Right ventricle myocardium superior (tissue), 1 donor: ENCODE measurements at places on chromosomes 11 and 22.

GRCh38 chr11:43998308-43998707 lies 49.5 kb upstream of the ACCSL start:
- DNase-seq = no peak

- DNase-seq = no peak
Observed at GRCh38 chr22:29765905-29766631, 739 bp downstream of the ZMAT5 start.

DNA sequence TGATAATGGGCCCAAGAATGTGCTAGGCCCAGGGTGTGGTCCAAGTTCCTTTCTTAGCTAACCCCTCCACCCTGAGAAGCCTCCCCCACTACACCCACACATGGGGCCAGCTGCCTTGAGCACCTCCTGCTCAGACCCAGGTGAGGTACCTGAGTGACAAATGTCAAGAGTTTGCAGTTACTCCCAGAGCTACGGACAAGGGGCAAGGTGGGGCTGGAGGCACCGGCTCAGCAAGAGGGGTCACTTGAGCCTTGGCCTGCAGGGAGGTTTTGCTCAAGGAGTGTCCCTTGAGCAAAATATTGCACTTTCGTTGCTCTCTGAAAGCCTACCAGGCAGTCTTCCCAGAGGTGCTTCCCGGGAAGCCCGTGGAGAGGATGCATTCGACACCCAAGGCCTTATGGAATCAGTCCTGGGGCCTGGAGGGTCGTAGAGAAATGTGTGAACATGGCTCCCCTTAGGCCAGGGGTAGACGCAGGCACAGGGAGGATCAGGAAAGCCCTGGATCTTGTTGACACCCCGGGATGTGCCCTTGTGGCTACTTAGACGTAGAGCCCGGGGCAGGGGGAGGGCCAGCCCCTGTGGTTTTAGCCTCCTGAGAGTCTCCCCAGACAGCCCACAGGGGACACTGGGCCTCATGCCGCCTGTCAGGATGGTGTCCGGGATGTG lies 114.2 kb downstream of the KCNQ1 start:
- peak; percentile 9 for DNase-seq

DNA sequence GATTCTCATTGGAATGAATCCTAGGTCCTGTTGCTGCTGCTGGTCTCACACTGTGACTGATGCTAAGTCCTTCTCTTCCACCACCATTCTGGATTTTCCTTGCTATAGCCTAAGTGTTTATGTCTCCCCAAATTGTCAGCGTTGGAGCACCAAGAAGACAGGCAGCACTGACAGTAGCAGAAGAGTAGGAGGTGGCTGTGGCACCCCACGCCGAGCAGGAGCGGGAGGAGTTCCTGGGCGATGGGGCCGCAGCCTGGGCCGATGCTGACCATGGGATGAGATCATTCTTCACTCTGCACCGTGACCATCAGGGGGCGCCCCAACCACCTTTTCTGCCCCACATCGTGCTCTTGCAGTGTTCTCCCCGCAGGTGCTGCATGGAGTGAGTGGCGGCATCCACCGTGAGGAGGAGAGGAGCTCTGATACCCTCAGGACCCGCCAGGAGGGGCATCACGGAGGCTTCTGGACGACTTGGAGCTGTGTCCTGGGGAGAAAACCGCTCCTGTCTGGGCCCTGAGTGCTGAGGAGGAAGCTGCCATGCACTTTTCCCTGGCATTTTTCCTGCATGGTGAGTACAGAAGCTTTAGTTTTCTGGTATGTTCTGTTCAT lies 57.0 kb downstream of the LRRC74B start:
- peak; percentile 76 for DNase-seq

GRCh38 chr11:67265633-67266448 lies 432 bp upstream of the GRK2 start:
- DNase-seq = peak; percentile 90

GRCh38 chr22:21725956-21726649 lies 9.5 kb downstream of the YPEL1 start:
- peak; percentile 22 for DNase-seq

DNA sequence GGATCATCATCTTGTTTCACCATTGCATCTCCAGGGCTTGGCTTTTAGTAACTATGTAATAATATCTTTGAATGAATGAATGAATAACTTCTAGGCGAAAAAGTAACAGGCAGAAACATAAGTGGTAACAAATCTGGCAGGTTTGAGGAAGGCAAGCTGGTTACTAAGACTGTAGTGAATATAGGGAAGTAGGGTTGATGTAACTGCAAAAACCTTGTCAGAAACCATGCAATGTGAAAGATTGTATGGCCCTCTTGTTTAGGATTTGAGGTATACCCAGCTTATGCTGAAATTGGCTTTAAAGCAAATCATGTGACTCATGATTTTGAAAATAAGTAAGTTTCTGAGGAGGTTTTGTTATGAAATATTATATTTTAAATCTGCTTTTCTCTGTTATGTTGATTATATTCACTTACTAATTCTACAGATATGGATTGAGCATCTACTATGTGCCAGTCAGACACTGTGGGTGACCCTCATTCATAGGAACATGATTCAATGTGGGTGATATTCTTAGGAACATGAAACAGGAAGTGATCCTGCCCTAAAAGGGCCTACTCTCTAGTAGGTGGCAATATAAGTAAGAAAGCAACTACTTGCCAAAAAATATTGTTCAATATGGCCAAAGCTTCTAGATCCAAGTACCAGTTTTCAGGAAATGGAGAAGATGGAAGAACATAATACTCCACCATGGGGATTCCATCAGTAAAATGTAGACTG lies 115.5 kb upstream of the CCDC90B start:
- no peak for DNase-seq

DNA sequence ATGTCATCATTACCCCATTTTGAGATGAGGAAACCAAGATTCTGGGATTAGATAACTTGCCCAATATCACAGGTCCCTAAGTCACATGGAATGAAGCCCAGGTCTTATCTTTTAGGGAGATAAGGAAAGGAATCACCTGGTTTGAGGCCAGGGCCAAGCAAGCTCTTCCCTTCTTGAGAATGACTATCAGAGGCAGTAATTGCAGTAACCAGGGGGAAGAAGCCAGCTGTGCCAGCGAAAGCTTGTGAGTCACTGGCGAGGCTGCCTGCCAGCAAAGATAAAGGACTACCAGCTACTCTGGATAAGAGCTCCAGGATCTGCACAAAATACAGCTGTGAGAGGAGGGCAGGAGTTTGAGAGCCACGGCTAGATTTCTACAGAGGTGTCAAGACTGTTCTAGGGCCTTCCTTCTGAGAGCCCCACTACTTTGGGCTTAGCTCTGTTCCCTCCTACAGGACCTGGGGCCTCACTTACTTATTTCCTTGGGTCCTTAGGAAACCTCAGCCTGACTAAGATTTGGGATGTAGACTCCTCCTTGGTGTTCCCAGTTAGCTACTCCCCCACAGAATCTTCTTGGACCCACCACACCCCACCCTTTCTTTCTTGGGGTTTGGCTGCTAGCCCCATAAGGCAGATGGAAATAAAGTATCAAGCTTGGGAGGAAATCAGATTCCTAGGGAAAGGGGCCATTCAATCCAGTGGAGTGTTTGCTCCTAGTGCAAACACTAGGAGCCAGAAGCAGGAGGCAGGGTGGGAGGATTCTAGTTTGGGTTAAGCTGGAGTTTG lies 9.7 kb upstream of the CCKBR start:
- DNase-seq = peak; percentile 84

- DNase-seq = no peak
Observed at GRCh38 chr22:32932176-32932575, 126.0 kb downstream of the SYN3 start.

- no peak for DNase-seq
Observed at GRCh38 chr11:41954034-41954433, 494.6 kb upstream of the LRRC4C start.

DNA sequence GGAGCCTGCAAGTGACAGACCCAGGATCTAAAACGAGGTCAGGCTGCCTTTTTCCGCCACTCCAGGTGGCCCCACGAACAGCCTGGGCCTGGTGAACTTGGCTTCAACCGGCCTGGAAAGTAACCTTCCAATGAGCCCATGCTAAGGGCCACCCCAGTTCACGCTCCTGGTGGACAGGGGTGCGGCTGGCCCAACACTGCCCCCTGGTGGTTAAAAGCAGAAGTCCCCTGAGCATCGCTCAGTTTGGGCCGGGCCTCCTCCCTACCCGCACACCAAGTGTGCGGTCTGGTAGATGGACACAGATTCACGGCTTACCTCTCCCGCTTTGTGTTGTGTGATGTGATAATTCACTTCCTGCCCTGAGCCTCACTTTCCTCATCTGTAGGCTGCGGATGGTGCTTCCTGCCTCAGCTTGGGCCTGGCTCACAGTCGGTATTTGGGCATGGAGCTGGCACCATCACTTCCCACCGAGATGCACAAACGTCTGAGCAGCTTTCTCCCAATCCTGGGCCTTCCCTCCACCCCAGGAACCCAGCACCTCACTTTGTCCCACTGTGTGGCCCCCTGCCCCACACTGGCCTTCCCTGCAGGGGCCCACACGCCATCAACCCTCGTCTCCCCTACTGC lies 13.7 kb upstream of the SEC14L3 start:
- DNase-seq = peak; percentile 75

- no peak for DNase-seq
Observed at GRCh38 chr22:44002997-44003396, 21.1 kb upstream of the PARVB start.

GRCh38 chr22:49295465-49295743 lies 532.3 kb downstream of the BRD1 start:
- DNase-seq = no peak

DNA sequence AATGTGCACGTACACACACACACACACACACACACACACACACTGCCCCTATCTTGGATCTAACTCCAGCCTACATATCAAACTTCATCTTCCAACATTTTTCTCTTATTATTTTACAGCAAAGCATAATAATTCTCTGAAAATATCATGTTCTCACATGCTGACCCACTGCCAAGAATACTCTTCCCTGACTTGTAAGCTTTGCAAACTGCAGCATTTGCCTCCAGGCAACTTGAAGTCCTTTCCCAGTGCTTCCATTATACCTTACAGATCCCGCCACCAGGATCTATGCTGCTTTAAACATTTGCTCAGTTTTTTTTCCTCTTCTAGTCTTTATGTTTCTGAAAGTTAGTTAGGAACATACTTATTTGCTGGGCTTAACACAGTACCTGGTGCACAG lies 483.3 kb upstream of the ARHGAP42 start:
- no peak for DNase-seq

DNA sequence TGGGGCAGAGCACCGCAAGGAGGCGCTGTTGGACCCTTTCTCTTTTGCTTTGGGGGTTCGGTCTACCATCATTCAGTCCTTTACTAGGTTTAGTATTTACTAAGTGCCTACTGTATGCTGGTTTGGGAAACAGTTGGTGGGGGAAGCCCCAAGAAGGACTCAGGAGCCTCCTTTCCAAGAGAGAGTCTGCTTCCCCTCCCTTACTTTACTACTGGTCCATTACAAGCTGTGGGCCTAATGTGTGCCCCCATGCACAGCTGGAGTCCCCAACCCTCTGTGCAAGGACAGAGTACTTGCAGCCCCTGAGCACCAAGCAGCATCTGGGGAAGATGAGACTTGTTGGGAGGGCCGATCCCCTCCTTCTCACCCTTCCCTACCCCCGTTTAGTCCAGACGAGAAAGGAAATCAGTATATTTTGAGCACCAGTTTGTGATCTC lies 876 bp upstream of the UBE2L6 start:
- DNase-seq = no peak

DNA sequence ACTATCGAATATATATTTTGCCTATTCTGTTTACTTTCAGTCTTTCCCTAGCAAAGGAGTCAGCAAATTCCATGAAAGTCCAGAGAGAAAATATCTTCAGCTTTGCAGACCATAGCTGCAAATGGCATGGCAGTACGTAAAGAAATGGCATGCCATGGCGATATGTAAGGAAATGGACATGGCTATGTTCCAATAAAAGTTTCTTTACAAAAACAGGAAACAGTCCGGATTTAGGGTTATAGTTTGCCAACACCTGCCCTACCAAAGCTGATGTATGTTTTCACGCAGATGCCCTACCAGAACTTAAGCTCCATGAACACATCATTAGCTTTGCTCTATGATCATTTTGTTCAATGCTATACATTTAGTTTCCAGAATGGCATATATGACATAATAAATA lies 19.5 kb downstream of the KIAA0930 start:
- DNase-seq = no peak

- peak; percentile 16 for DNase-seq
Observed at GRCh38 chr11:70493891-70494290, 95.6 kb downstream of the CTTN start.

DNA sequence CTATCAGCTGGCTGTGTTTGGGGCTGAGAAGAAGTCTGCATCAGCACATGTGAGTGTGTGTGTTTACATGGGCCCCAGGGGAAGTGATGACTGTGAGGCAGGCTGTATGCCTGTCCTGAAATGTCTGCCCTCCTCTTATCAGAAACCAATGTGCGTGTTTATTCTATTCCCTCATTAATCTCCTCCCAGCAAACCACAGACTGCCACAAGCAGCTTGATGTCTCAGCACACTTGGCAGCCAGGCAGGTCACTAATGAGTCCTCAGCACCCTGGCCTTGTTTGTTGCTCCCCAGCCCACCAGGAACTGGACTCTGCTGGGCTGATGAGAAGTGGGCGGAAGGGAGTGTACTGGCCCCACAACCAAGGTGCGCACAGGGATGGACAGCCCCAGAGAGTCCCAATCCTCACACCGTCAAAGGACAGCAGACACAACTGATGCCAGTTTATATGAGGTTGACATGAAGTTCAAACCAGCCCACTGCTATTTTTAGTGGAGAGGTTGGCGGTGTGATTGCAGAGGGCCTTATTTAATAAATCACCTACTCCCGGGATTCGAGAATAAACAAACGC lies 225.8 kb downstream of the ETS1 start:
- DNase-seq = no peak

- DNase-seq = no peak
Observed at GRCh38 chr11:45907911-45908370, 870 bp upstream of the FREY1 start.

DNA sequence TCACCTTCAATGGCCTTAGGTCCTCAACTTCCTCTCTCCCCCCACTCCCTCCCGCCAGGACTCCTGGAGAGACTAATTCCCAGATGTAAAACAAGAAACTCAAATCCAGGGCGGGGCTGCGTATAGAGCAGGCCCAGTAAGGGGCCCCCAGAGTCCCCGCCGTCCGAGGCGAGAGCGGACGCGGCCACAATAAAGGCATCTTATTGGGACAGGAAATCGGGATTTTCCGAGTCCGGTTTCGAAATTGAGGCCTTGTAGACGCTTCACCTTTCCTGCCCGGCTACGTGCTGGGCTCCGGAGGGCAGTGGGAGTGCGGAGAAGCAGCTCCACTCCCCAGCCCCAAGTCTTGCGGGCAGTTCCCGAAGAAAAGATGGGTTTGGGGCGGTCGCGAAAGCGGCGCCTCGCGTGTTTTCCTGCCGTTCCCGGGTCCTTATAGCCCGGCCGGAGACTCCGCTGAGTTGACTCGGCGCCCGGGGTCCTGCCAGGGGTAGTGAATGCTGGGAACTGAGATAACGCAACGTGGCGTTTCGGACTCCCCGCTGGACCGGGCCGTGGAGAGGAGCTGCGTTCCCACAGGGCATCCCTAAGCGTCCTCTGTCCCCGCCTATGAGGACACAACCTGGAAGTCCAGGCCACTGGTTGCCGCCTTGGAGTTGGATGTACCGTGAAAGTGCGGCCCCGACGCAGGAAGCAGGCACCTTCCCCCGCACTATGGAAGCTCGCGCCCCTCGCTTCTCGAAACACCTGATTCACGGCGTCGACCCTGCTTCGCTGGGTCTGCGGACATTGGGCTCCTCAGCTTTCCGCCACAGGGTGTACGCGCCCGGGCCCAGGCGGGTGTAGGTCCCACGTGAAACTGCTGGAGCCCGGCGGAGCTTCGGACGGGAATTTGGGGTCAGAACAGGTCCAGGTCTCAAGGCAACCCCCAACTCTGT lies 4.8 kb upstream of the CHRM1 start:
- no peak for DNase-seq
